ENCODE measurements at places on chromosomes 2 and 18. TPM values are rescaled to one million over a fixed set of nuclear protein-coding genes. Genes with fewer than 3 reads are reported as not detected.

C18orf54 gene
- total RNA-seq = 4.1 TPM

SLC5A7 gene
- not detected for total RNA-seq

CRYGC gene
- not detected for total RNA-seq

SULT1C4 gene
- 0.16 TPM for total RNA-seq

CCL20 gene
- not detected for total RNA-seq

CIDEA gene
- not detected for total RNA-seq

ASB18 gene
- total RNA-seq = not detected

IL1B gene
- 0.36 TPM for total RNA-seq

MRPL33 gene
- 39.0 TPM for total RNA-seq

UGT1A10 gene
- not detected for total RNA-seq

TXNDC2 gene
- total RNA-seq = 0.12 TPM

OTOF gene
- total RNA-seq = not detected

CHST10 gene
- total RNA-seq = 12.5 TPM

LYG1 gene
- 0.32 TPM for total RNA-seq

KHK gene
- 0.32 TPM for total RNA-seq

RGPD3 gene
- total RNA-seq = 0.49 TPM

ABCB11 gene
- under 0.01 TPM for total RNA-seq

INHA gene
- total RNA-seq = not detected

LRP2 gene
- not detected for total RNA-seq

ADNP2 gene
- total RNA-seq = 27.1 TPM

MEP1B gene
- total RNA-seq = not detected

SLC19A3 gene
- not detected for total RNA-seq

GRP gene
- total RNA-seq = not detected

CENPA gene
- 2.2 TPM for total RNA-seq

TWIST2 gene
- total RNA-seq = 46.2 TPM

QPCT gene
- total RNA-seq = 16.6 TPM

SPDYA gene
- total RNA-seq = 0.24 TPM

PKDCC gene
- total RNA-seq = 6.7 TPM

C2orf92 gene
- total RNA-seq = 1.2 TPM

ALLC gene
- total RNA-seq = not detected

AQP12B gene
- not detected for total RNA-seq

LYPD6B gene
- 18.6 TPM for total RNA-seq

COPS7B gene
- 21.1 TPM for total RNA-seq

GALR1 gene
- not detected for total RNA-seq

ATG4B gene
- total RNA-seq = 58.0 TPM

DGUOK gene
- total RNA-seq = 49.5 TPM

ZNF519 gene
- 3.4 TPM for total RNA-seq

RESP18 gene
- total RNA-seq = not detected

ALKAL2 gene
- total RNA-seq = not detected

CACNB4 gene
- 6.4 TPM for total RNA-seq

AMER3 gene
- total RNA-seq = not detected

TDRD15 gene
- not detected for total RNA-seq

BUB1 gene
- total RNA-seq = 5.0 TPM

CLASP1 gene
- total RNA-seq = 50.0 TPM

SUCLG1 gene
- 40.9 TPM for total RNA-seq

HOXD10 gene
- total RNA-seq = not detected

STK25 gene
- total RNA-seq = 207 TPM

OST4 gene
- 193 TPM for total RNA-seq

ADAM23 gene
- total RNA-seq = 0.12 TPM

FAM237A gene
- total RNA-seq = not detected

PEX13 gene
- total RNA-seq = 29.9 TPM

UGT1A8 gene
- total RNA-seq = not detected

KRTCAP3 gene
- 0.32 TPM for total RNA-seq

PSMD1 gene
- 112 TPM for total RNA-seq
